ENCODE measurements at places on chromosomes 12 and 14. TPM values are rescaled to one million over a fixed set of nuclear protein-coding genes. Genes with fewer than 3 reads are reported as not detected.

Gene SIX6
- total RNA-seq, result not detected

Gene ALDH1L2
- 121 TPM for total RNA-seq

Gene ZDHHC22
- total RNA-seq, result not detected

Gene ANO4
- total RNA-seq, result not detected

Gene PTPRQ
- 0.17 TPM for total RNA-seq

Gene SLC25A21
- total RNA-seq, result 1.3 TPM
